ENCODE measurements at places on chromosomes 5 and 9.

DNA sequence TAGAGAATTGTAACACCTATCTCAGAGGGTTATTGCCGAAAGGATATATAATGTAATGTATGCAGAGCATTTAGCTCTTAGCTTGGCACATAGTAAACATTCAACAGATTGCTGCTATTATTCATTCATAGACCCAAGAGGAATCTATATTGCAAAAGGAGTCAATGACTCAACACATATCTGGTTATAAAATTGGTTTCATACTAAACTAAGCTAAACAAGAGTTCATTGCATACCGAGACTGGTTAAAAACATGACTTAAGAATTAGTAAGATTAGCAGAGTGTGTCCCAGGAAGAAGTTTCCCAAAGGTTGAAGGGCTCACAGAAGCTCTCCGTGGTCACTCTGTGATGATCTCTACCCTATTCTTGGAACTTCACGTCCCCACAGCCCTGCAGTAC is 339.6 kb upstream of the CCNH start:
- DNase-seq, result no peak

DNA sequence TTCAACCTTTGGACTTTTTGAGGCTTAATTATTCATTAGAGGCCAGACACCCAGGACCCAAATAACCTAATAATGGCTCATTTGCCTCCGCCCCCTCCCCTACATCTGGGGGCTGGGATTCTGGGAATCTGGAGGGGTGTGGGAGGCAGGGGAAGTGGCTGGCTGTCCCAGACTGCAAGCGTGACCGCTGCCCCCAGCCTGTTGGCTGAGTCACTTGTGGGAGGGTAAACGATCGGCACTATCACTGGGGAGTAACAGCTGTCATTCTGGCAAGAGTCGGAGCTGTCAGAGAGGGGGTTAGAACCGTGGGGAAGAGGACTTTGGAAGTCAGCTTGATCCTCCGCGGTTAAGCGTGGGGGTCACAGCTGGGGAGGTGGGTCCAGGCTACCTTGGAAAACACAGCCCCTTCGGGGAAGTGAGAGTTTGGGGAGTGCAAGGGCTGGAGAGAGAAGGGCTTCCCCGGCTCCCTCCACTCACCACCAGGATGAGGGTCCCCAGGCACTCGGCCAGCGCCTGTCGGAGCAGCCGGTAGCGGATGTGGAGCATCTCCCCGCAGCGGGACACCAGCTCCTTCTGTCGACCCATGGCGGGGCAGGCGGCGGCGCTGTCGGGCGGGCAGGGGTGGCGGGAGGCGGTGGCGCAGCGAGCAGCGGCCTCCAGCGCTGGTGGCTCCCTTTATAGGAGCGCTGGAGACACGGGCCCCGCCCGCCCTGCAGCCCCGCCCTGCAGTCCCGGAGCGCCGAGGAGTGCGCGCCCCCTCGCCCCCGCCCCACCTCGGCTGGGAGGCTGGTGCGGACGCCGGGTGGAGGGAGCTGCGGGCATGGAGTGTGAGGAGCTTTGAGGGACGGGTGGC is at the start of gene AQP3:
Gene AQP3, minus strand, starts transcription at position 648 of the 853 bp plus-strand sequence. Its CDS starts 63 bp downstream, at position 585.
- DNase-seq, result peak; percentile 52

- DNase-seq, result no peak
These were observed 13.5 kb downstream of the EEIG1 start for GRCh38 chr9:127967151-127967809.

DNA sequence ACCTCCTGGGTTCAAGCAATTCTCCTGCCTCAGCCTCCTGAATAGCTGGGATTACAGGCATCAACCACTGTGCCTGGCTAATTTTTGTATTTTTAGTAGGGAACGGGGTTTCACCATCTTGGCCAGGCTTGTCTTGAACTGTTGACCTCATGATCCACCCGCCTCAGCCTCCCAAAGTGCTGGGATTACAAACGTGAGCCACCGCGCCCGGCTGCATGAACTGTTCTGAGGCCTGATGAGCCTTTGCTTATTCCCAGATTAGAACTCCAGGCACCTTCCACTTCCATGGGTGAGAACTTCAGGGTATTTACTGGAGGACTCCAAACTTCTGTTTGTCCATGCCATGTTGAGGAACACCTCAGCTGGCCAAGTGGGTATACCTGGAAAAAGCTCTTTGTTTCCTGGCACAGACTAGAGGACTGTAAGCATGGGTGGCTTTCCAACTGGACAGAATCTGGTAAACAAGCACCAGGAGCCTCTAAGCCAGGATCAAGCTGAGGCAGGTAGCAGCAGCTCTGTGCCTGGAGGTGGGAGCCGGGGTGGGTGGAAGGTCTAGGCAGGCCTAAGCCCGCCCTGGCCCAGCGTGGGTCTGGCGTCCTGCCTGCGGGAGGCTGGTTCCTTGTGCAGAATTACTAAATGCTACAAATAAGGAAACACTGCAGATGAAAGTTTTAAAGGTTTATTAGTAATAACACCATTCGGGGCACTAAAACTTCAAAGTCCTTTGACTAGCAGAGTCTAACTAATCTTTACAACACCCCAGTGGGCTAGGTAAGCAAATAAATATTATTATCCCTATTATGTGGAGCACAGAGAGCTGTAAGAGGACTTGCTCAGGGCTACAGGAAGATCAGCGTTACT is 78.4 kb downstream of the SEMA5A start:
- DNase-seq, result no peak

GRCh38 chr5:181170996-181171395 is 23.6 kb downstream of the OR2V2 start:
- DNase-seq, result no peak

DNA sequence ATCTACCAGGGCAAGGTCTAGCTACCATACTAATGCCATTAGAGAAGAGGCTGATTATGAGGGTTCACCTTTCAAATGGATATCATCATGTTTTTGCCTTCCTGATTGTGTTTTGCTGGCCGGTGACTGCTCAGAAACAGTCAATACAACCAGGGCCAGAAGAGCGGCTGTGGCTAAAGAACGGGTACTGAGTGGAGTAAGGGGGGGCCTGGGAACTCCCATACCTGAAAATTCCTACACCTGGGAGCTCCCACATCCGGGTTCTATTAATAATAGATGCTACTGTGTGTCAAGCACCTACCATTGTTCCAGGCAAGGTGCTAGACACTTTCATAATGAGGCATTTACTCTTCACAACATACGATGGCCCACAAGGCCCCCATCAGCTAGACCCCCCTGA is 79.2 kb downstream of the CDK5RAP2 start:
- no peak for DNase-seq

- no peak for DNase-seq
These were observed 4.6 kb upstream of the PRDM12 start for GRCh38 chr9:130659699-130660248.

DNA sequence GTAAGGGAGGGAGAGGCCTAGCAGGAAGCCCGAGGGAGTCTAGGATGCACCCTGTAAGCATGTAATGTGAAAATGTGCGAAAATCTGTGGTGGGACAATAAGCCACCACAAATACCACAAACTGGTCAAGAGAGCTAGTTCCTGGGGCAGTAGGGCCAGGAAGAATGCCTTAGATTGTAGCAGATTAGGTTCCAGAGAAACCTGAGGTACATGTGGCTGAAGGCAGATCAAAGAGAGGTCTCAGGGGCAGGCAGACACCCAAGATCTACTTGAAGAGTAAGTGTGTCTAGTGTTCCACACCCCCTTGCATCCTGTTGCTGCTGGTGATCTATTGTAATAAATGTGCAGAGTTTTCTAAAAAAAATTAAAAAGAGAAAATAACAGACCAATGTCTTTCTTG is 1677.3 kb upstream of the CDH6 start:
- DNase-seq, result no peak

DNA sequence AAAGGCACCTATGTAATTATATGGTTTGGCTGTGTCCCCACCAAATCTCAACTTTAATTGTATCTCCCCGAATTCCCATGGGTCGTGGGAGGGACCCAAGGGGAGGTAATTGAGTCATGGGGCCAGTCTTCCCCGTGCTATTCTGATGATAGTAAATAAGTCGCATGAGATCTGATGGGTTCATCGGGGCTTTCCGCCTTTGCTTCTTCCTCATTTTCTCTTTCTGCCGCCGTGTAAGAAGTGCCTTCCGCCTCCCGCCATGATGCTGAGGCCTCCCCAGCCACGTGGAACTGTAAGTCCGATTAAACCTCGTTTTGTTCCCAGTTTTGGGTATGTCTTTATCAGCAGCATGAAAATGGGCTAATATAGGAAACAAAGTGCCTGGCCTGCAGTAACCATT is 56.6 kb downstream of the TSPAN17 start:
- no peak for DNase-seq

- no peak for DNase-seq
These were observed 18.2 kb downstream of the RIOK2 start for GRCh38 chr5:97164846-97165245.

- DNase-seq, result no peak
These were observed 86.3 kb downstream of the PRR16 start for GRCh38 chr5:120550358-120550757.

- no peak for DNase-seq
These were observed 343.6 kb downstream of the LRRC70 start for GRCh38 chr5:62922191-62922590.

- DNase-seq, result no peak
These were observed 40.2 kb downstream of the NAIF1 start for GRCh38 chr9:128026773-128027541.

GRCh38 chr9:119924736-119925135 is 555.5 kb upstream of the BRINP1 start:
- no peak for DNase-seq

DNA sequence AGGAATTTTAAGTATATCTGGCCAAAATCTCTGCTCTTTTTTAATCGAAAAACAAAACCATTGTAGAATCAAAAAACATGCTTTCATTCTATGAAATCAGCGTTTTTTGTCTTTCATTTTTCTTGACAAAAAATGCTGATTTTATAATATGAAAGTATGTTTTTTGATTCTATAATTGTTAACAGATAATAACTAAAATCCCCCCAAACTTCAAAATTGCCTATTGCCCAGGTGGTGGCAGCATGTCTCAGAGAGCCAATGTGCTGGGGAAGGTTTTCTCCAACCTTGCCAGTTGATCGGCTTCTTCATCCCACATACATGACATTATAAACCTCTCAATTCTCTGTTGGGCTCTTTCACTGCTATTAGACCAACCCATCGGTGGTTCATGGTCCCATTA is 5.1 kb upstream of the SMIM15 start:
- no peak for DNase-seq

GRCh38 chr5:1383886-1384401 is 39.0 kb upstream of the CLPTM1L start:
- no peak for DNase-seq

GRCh38 chr9:132384376-132384775 is 22.3 kb downstream of the TTF1 start:
- peak; percentile 34 for DNase-seq

GRCh38 chr9:7639471-7639870 is 160.1 kb downstream of the DMAC1 start:
- no peak for DNase-seq

DNA sequence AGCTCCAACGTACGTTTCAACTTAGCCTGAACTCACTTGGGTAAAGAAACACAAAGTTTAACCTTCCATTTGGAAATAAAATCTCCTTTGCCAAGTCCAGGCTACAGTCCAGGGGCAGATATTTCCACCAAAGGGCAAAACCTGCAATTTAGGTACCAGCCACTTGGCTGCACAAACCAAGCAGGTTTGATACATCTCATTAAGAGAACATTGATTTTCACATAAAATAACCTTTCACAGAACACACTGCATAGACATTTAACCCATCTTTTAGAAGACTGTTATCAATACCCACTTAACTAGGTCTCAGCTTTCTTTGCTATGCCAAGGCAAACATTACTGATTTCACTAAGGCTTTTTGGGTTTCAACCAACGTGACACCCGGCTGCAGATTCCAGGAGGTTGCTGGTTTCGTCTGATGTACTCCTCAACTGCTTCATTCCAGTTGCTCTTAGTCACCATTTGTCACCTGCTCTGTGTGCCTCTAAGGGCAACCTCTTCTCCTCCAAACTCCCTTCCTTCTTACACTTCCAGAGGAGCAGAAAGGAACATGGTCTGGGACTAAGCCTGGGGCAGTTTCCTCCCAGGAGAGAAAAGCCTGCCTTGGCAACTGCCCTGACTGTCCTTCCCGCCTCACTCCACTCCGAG is 67.1 kb downstream of the EPB41L4B start:
- DNase-seq, result no peak

GRCh38 chr5:69492923-69493395 is 369 bp downstream of the OCLN start:
- peak; percentile 60 for DNase-seq

GRCh38 chr5:43691275-43691674 is 88.3 kb downstream of the NNT start:
- DNase-seq, result no peak

DNA sequence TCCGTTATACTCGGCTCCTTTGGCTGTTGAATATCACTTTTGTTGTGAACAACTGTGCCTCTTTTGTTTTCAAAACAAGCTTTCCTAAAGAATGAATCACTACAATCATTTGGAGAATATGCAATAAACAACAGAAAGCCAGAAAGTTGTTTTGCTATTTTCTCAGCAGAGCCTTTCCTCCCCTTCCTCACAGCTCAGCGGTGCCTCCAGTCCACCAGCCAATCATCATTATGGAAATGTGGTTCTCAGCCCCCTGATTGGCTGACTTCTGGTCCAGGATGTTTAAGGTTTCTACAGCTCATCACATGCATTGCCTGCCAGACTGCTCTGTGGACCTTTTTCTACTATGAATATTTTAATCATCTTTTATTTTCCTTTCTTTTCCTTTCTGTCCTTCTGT is 9.1 kb upstream of the ZNF608 start:
- no peak for DNase-seq

DNA sequence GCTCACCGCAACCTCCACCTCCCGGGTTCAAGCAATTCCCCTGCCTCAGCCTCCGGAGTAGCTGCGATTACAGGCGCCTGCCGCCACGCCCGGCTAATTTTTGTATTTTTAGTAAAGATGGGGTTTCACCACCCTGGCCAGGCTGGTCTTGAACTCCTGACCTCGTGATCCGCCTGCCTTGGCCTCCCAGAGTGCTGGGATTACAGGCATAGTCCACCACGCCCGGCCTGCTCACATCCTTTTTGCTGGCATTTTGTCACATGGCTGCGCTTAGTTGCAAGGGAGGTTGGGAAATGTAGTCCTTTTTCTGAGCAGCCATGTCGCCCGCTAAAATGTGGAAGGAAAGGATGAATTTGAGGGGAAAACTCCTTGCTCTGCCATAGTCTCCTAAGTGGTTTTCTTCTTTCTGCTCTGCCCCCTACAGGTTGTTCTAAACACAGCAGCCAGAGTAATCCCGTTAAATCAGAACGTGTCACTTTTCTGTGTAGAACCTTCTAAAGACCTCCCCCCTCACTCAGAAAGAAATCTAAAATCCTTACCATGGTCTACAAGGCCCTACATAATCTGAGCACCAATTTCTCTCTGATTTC is 57.8 kb upstream of the HSPA9 start:
- DNase-seq, result peak; percentile 15

DNA sequence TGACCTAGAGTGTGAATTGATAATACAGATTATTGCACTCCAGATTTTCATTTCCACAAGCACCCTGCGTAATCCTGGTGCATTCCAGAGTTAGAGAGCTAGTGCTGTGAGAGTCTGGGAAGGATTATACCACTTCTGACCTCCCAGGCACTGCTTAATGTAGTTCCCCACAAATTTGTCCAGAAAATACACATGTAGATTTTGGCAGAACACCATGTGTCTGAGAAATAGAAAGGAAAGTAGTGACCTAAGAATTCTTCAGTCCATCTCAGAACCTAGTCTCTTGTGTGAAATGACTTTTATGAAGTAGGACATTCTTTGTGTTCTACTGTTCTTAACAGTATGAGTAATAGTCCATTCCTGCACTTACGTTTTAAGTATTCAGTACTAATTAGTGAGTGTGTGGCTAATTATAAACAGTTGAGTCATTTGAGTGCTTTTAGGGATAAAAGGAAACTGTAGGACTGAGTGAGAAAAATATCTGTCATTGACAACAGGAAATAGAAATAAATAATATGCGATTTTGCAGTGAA is 27.8 kb upstream of the PTPDC1 start:
- DNase-seq, result no peak

GRCh38 chr9:34457266-34458012 is 931 bp downstream of the FAM219A start:
- no peak for DNase-seq

Measured in GM12891 (cell line).